ENCODE measurements at places on chromosomes 16 and 17.

DNA sequence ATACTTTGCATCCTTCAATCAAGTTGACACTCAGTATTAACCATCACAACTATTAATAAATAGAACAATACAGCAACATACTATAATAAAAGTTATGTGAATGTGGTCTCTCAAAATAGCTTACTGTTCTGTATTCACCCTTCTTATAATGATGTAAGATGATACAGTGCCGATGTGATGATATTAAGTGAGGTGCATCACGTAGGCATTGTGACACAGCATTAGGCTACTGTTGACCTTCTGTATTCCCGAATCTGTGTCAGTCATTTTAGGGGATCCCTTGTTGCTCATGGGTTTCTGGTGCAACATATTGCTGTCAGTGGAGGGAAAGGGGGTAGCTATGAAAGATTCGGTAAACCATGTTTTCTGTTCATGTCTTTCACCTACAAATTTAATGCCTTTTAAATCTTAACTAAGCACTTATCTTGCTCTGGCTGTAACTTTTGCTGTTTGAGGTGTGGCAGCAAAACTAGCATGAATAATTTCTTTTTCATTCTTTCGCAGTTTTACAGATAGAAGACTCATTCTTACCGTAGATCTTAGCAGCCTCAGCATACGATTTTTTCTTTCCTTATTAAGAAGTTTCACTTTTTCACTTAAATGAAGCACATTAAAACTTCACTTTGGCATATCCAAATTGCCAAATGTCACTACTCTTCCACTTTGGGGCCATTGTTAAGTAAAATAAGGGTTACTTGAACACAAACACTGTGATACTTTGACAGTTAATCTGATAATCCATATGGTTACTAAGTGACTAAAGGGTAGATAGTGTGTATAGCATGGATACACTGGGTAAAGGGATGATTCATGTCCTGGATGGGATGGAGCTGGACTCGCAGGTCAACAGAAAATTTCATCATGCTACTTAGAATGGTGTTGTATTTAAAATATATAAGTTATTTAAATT is 29.6 kb downstream of the NFAT5 start:
- no peak for DNase-seq

- DNase-seq, result no peak
Observed at GRCh38 chr17:37231887-37232286, 143.9 kb upstream of the C17orf78 start.

DNA sequence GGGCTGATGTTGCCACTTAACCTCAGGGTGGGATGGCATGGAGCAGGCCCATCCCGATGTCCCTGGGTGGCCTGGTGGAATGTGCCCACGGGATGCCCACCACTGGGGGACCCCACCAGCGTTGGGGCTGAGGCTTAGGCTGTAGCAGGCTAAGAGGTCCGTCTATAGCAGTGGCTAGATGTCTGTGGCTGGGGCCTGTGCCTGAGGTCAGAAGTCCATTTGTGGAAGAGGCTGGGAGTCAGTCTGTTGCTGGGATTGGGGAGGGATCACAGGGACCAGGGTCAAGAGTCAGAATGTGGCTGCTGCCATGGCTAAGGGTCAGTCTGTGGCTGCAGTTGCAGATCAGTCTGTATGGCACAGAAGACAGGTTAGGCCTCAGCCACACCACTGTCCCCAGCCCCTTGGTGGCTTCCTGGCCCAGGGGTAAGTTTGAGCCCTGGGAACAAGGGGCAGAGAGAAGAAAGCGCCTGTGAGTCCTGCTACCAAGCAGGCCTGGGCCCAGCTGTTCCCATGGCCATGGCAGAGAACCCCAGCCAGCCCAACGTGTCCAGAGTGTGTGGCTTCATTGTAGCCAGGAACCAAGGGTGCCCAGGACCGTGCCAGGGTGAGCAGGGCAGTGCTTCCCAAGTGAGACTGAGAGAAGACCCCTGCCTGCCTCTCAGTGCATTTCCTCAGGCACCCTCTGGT is 35.7 kb downstream of the RAI1 start:
- no peak for DNase-seq

GRCh38 chr17:39018267-39019134 is 51.3 kb upstream of the FBXO47 start:
- DNase-seq, result no peak

- DNase-seq, result no peak
Observed at GRCh38 chr16:89143201-89143741, 28.3 kb upstream of the CDH15 start.

DNA sequence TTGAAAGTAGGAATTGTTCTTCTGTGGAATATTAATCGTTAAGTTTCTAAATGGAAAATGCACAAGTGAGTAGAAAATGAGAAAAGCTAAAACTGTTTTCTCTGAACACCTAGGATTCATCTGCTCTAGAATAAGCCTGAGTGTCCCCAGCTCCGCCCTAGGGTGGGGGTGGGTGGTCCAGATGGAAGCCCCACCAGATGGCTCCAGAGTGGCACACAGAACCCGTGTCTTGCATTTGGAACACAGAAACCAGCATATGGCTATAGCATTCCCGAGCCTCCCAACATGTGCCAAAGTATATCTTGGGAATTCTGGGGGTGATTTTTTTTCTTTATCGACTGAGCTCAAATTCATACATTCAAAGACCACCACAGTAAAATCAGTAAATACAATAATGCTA is 517.7 kb upstream of the PSMD7 start:
- DNase-seq, result no peak

DNA sequence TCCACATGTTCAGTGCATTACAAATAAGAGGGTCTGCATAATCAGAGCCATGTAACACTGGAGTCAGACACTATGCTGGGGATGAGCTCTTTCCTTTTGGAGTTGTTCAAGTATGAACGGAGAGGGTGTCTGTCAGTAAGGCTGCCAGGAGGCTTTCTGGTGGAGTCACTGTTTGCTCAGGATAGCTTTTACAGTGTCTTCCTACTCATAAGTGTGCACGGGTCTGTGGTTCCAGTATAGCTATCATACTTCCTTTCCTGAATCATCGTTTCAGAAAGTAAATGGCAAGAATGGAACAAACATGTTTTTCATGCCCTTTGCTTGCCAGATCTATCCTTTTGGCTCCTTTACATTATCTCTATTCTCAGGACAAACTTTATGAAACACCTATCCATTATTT is 152.7 kb upstream of the CDH11 start:
- no peak for DNase-seq

DNA sequence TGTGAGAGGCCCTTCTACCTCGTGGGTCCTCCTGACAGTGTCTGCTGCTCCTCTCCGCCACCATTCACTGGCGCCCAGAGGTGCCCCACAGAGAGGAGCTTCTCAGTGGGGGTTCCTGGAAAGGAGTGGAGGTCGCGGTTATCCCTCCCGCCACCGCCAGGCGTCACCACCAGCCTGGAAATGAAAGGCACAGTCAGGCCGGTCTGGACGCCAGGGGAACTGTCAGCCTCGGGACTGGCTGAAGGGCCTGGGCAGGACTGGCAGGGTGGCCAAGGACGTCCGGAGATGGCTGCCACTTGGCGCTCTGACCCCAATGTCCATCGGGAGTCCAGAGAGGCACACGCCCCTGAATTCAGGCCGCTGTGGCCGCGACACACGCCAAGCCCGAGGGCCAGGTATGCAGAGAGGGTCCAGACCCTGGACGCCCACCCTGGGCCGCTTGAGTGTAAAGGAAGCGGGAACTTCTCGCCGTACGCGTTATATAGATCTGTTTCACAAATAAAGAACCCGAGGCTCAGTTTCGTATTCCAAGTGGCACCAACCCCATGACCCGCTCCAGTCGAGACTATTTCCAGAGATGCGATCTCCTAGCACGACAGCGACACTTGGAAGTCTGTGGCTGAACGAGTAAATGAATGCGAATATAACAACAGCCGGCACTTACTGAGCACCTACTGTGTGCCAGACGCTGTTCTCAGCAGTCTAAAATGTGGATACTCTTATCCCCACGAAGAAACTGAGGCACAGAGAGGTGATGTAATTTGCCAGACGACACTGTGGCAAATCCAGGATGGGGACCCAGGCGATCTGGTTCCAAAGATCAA is 7.6 kb upstream of the NXPH3 start:
- peak; percentile 81 for DNase-seq

- DNase-seq, result no peak
Observed at GRCh38 chr16:69784586-69784985, 22.5 kb downstream of the WWP2 start.

GRCh38 chr17:13634021-13634420 is 32.3 kb upstream of the HS3ST3A1 start:
- no peak for DNase-seq

DNA sequence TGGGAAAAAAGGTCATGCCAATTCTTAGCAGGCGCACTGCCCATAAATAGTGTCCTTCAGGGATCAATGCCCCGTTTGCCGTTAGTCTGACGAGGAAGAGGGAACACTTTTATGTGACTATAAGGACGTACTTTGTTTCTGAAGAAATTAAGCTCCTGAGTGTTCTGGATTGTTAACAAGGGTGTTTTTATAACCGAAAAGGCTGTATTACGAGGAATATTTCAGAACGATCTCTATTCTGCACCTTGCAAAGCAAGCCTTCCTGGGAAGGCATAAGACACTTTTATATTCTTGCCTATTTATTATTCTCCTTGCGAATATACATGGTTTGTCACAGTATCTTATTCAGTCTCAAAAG is 24.5 kb upstream of the SYT17 start:
- DNase-seq, result no peak

- DNase-seq, result no peak
Observed at GRCh38 chr16:24135624-24136565, 120.2 kb upstream of the CACNG3 start.

- DNase-seq, result no peak
Observed at GRCh38 chr16:87705771-87706277, 60.0 kb downstream of the KLHDC4 start.

DNA sequence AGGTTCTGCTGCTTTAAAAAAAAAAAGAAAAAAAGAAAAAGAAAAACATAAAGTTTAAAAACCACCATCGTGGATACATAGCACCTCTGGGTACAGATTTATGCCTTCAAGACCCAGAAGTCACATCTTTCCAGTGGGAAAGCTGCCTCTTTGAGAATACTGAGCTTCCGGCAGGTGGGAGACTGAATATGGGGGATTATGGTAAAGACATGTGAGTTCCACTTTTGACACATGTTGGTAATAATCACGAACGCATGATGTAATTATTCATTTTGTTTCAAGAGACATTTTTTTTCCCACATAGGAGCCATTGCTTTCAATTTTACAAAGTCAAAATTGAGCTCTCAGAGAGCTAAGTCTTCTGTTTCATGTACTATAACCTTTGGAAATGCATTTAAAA is 229.7 kb upstream of the CDH5 start:
- no peak for DNase-seq

DNA sequence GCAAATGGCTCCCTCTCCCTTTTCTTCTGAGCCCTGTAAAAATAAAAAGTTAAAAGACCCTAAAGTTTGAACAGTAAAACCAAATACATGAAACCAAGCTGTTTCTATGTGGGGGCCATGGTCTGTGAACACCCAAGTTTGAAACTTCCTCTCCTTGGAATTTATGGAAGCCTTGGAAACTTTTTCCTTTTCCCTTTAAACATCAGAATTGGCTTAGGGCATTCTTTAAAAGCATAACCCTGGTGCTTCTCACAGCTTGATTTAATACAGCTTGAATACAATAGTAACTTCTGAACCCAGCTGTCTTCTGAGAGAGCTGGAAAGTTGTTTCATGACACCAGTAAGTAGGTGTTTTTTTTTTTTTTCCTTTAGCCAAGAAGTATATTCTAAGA is 26.5 kb downstream of the NKD1 start:
- DNase-seq, result no peak

GRCh38 chr16:29909391-29909790 is 9.1 kb downstream of the ASPHD1 start:
- no peak for DNase-seq

DNA sequence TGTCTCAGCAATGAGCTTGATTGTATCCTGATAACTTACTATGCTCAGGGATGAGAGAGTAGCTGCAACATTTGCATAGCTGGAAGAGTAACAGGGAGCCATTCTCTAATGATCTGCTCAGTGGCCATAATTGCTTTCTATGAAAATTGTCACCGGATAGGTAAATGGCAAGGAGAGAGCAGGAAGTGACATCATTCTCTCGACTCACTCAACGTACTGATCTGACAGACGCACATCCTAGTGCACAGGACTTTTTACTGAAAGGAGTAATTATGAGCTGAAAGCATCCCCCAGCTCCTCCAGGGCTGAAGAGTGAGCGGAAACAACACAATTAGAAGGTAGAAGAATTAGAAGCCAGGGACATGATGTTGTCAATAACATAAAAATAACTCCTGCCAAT is 71.8 kb downstream of the IRX5 start:
- no peak for DNase-seq

DNA sequence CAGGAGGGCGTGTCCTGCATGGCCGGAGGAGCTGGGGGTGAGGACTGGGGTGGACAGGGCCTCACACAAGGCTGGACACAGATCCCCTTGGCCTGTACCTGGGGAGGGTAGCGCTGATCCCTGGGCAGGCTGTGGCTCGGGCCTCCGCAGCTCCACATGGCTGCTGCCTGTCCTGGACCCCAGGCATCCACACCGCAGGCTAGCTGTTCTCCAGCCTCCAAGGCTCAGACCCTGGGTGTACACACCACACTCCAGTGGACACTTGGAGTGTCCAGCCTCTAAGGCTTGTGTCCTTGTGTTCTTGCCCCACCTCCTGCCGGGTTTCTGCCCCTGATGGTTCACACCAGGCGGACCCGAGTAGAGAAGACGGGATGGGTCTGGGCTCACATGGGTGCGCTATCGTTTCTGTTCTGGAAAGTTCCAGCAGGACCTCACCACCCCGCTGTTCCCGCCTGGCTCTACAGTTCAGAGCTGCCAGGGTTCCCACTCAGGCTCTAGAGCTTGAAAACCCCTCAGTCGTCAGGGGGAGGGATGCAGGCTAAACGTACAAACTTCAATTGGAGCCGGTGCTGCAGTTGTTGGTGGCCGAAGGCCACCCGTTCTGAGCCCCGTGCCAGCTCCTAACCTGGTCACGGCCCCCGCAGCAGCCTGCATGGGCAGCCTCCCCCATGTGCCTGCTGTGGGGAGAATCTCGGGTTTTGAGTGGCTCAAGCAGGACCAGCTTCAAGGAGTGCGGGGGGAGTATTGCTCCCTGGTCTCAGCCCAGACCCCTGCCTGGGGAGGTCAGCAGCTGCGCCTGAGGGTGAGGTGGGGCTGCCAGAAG is 6.6 kb upstream of the FN3KRP start:
- no peak for DNase-seq

DNA sequence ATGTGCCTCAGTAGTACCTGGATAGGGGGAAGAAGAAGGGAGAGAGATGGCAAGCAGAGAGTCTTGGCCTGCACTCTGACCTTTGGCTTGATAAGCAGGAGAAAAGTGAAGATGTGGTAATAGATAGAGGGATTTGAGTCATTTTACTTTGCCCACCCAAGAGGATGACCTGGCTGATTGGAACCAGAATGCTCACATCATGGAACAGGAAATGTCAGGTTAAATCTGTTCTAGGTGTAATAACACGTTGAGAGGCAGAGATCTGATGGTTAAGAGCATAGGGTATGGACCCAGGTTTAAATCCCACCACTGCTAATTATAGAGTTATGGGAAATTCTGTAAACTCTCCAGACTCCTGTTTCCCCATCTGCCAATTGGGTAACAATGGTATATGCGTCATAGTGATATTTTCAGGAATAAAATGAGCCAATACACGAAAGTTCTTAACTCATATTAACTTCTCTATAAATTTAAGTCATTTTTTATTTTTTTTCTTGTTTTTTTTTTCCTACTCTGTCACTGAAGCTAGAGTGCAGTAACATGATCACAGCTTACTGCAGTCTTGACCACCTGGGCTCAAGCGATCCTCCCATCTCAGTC is 8.1 kb upstream of the CCL18 start:
- DNase-seq, result no peak
